Hematopoietic multipotent progenitor cell treated with erythropoietin and hydrocortisone succinate and interleukin-3 and kit ligand, for 6 days (in vitro differentiated cells): ENCODE measurements at places on chromosomes 12 and 14.

- no peak for DNase-seq
Measured at GRCh38 chr14:41302776-41303175, 303.9 kb upstream of the LRFN5 start.

DNA sequence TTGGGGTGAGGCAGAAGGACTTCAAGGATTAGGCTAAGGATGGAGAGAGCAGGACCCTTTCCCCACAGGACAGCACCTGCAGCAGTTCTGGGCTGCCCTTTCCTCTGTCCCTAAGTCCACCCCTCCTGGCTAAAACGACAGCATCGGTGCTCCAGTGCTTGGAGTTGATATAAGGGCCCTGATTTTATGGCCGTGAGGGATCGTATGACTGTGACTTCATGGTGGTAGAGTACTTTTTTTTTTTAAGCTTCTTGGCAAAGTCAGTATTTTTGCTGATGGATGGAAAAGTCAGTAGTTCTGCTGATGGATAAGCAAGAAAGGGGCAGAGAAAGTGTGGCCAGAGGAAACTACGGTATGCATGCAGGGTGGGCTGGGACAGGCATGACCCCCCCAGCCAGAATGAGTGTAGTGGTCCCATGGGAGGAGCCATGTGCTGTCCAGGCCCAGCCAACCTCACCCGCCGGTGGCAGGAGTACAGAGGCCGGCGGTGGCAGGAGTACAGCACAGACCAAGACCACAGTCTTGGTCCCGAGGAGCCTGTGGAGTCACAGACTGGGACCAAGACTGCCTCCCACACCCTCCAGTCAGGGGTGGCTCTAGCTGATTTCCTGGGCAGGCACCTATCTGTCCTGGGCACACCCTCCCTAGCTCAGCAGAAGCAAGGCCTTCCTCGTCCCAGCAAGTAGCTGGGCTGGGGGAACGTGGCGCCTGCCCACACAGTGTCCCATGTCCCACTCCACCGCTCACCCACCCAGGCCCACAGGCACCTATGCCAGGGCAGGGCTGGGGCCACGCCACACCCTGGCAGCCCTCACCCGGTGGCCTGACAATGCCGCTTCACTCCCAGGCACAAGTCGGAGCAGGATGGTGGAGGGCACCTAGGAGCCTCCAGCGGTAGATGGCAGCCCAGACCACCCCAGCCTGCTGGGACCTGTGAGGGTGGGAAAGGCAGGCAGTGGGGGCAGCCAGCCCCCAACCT, 46.3 kb downstream of the CCDC88C start:
- peak; percentile 90 for DNase-seq

DNA sequence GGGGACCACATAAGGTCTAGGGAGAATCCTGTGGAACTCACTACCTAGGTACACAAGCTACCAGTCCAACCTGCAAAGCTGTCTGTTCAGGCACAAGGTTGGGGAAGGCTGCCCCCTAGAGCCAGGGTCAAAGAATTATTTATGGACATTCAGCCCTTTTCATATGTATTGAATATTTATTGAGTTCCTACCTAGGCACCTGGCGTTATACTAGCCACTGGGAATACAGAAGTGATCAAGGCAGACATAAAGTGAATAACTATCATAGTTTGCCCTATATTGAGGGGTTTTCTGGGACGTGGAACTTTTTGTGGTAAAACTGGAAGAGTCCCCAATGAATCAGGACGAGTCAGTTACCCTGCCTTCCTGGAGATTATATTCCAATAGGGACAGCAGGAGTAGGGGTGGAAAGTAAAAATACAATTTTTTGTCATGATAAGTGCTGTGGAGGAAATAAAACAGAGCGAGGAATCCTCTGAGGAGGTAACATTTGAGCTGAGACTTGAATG, 5.8 kb upstream of the SLC48A1 start:
- peak; percentile 84 for DNase-seq

DNA sequence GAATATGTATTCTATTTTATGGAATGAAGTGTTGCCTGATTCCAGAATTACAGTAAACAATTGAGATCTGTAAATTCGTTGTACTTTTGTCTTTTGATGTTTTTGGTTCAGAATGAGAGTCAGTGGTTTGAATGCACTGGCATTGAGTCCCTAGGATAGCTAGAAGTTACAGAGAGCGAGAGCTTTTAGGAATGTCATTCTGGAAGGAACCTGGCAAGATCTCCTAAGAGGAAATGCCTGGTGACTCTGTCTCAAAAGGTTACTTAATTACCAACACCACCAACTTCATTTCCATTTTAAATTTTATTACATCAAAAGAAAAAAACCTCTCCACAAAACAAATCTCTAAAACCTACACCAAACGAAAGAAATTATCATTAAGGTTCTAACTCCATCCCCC, 6.0 kb upstream of the CEBPE start:
- DNase-seq, result no peak

DNA sequence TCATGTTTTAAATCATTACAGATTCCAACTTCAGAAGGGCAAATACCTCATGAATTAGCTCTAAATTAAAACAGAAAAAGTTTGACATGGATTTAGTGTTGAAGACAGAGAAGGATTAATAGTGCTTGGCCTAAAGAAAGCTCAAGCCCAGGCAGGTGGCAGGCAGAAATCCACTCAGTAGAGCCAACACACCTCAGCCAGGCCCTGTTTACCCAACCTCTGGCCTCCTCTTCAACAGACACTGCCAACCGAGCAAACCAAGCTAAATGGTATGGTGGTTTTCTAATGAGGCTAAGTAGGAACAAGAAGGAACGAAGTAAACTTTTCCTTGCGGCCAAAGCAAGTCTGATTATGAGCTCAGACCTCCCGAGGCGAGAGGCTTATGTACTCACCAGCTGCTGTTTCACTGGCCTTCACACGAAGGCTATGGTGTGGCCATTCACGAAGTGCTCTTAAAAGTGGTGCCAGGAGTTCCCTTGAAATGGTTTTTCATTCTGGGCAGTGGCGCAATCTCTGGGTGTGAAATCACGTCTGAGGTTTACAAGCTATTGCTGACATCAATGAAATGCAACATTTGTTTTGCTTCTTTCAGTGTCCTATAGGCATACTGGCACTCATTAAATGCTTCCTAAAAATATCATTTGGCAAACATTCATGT, 124.1 kb upstream of the LGR5 start:
- no peak for DNase-seq

DNA sequence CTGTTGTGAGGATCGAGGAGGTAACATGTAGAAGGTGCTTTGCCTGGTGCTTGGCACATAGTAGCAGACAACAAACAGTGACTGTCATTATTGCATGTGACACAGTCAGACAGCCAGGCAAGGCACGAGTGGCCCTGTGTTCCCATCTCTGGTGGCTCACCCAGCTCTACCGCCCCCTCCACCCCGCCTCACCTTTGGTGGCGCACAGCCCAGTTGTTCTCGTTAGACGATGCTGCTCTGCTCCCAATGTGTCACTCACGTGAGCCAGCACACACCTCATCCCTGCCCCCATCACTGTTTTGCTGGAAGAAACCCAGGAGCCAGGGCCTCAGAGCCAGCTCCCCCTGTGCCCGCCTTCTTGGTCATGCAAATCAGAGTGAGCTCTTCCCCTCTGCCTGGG, 113.3 kb downstream of the CALM1 start:
- DNase-seq, result no peak

GRCh38 chr14:89331398-89331797, 85.6 kb downstream of the FOXN3 start:
- DNase-seq, result no peak

GRCh38 chr14:104106471-104106991, 21.0 kb downstream of the ASPG start:
- DNase-seq, result no peak

DNA sequence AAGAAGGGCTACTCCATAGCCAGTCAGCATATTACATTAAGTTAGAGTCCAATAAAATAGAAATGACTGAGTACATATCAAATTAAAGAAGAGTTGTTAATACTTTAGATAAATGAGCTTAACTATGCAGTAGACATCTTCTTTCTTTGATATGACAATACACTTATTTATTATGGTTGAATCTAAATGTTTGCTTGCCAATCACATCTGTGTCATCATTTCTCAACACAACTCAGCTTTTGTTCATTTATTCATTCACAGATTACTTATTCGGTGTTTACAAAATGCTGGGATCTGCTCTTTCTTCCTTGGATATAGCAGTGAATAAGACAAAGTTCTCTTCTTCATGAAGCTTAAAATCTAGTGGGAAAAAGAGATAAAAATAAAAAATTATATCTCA, 614.6 kb upstream of the ATP2B1 start:
- no peak for DNase-seq

- DNase-seq, result no peak
Measured at GRCh38 chr12:91928501-91928900, 217.1 kb downstream of the BTG1 start.

GRCh38 chr12:34400986-34401658, 378.8 kb downstream of the ALG10 start:
- DNase-seq, result no peak

- DNase-seq, result no peak
Measured at GRCh38 chr12:65534238-65534841, 255.9 kb downstream of the MSRB3 start.

DNA sequence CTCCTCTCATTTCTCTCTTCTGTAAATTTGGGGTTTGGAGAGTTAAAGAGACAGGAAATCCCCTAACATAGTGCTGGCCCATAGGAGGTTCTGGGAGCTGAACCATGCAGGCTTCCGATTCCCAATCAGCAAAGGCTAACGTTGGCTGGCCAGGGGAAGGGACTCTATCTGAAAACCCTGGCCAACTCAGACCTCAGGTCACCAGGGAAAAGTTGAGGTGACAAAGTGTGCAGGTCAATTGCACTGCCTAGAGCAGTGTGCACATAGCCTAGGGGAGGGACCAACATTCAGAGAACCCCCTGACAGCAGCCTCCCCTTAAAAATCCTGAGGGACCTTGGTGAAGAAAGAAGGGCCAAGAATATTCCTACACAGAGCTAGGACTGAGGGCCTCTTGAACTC, 38.9 kb downstream of the TTC7B start:
- DNase-seq, result no peak

DNA sequence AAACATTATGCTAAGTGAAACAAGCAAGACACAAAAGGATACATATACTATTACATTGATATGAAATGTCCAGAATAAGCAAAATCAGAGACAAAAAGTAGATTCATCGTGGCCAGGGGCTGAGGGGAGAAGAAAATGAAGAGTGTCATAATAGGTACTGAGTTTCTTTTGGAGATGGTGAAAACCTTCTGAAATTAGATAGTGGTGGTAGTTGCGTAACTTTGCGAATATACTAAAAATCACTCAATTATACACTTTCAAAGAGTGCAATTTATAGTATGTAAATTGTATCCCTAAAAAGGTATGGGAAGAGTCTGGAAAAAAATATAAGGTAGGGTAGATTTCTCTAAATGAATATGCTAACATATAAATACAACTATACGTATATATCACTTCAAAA, 22.2 kb downstream of the KANSL2 start:
- DNase-seq, result no peak

DNA sequence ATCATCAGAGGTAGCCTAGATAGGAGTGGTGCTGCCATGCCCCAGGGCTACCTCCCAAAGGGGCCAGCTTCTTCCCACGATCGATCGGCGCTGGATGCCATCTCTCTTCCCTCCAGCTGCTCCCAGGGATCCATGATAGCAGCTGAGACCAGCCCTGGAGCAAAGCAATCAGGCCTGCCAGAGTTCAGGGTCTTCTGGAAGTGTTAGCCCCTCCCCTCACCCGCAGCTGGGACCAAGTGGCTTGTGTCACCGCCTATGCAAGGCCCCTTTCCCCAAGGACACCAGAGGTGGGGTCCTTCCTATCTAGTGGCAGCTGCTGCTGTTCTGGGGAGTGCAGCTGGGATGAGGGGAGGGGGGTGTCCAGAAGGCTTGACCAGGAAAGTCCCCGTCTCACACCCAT, 87.0 kb downstream of the IRF2BPL start:
- DNase-seq, result no peak

DNA sequence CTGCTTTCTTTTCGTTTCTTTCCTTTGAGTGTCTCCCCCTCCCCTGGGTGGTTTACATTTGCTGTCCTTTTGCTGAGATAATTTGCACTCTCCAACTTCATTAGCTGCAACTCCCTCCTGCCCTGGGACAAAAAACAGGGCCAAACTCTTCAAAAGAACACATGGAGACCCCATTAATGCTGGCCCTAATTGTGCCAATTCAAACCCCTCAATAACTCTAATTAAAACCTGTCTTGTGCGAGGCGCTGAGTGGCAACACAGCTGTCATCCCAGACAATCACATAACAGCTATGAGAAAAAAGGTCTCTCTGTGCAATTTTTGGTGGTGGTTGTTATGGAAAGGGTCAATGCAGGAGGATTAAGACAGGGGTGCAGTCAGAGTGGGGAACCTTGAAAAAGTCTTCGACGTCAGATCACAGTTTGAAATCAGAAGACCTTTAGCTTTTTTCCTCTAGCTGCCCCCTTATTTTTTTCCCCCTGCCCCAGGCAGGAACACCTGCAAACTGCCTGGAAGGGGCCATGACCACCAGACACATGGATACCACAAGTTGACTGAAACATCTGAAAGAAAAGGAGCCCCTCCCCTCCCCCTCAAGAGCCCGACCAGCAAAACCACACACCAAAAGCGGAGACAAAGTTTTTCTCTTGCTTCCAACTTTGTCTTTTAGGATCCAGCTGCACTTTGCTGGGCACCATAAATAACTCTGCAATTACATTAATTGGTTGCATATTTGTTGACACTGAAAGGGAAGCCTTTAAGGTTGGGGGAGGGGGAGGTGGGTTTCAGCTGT, 26.5 kb upstream of the SMOC1 start:
- no peak for DNase-seq

DNA sequence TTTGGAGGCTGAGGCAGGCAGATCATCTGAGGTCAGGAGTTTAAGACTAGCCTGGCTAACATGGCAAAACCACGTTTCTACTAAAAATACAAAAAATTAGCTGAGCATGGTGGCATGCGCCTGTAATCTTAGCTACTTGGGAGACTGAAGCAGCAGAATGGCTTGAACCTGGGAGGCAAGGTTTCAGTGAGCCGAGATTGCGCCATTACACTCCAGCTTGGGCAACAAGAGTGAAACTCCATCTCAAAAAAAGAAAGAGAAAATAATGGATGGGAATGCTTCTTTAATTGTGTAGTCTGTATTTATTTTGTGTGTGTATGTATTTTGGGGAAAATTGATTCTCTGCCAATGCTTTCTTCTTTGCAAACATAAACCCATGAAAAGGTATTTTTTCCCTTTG, 32.5 kb downstream of the SRGAP1 start:
- DNase-seq, result no peak

- no peak for DNase-seq
Measured at GRCh38 chr14:105492031-105492970, 1.3 kb downstream of the TEDC1 start.

DNA sequence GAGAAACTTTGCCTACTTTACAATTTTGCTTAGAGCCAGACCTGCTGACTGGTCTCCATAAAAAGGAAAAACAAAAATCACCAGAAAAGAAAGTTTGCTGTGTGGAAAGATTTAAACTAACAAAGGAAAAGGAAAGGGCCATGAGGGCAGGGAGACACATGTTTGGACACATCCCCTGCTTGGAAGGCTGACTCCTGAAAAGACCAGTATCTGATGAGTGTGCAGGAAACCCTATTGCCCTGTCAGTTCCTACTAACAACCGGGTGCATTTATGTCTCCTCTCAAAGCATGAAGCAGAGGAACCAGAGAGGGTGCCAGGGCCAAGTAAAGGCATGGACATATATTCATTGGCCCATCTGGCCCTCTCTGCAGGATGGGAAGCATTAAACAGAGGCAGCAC, 7.0 kb upstream of the STAB2 start:
- DNase-seq, result no peak
